Brain (organoid and tissue), 16 donors: ENCODE measurements at places on chromosomes 6 and 20.

DNA sequence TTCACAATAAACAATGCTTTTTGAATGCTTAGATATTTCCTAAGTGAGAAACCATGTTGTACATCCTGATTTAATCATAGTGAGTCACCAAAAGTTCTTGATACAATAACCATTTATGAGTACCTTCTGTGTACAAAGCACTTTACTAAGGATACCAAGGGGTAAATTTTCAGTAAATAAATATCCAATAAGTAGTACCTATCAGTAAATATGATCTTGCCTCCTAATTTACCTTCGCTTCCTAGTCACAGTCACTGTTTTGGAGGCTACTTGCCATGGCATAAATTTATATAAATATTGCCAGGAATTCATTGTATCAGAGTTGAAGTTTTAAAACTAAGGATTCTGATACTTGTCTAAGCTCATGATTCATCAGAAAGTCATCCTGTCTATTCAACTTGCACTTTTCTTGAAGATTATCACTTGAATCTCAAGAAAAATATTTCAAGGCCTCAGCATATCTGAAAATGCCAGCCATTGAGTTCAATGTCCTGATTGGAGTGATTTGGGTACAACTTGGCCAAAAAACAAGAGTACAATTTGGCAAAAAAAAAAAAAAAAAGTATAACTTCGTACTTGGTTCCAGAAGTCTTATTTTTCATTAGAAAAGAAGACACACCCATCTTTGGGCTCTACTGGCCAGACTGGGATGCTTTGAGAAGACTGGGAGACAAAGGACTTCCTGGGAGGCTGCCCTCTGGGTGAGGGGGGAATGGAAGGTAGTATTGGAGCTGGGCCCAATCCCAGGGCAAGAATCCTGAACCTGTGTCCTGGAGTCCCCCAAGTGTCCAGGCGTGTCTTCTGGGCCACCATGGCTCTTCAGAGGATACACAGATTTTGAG, 32.8 kb downstream of the RAB22A start:
- DNase-seq: no peak

- DNase-seq: no peak
Measured at GRCh38 chr6:137126875-137127485, 46.5 kb downstream of the IL22RA2 start.

- DNase-seq: peak; percentile 58
Measured at GRCh38 chr6:142942805-142943227, 2.2 kb downstream of the HIVEP2 start.

DNA sequence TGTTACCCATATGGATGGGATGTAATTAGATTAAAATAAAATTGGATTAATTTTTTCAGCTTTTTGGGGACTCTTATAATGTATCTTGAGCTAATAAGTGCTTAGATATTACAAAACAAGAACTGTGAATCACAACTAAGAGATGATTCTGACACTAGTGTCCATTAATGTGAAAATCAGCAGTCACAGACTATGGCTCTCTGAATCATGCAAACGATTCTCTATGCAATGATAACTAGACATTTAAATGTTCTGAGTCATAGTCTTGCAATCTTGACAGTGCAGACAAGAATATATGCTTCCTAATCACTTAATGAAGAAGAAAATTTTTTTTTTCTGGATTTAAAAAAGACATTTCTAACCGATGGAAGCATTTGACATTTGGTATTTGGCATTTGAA, 82.2 kb upstream of the OPRM1 start:
- DNase-seq: no peak

DNA sequence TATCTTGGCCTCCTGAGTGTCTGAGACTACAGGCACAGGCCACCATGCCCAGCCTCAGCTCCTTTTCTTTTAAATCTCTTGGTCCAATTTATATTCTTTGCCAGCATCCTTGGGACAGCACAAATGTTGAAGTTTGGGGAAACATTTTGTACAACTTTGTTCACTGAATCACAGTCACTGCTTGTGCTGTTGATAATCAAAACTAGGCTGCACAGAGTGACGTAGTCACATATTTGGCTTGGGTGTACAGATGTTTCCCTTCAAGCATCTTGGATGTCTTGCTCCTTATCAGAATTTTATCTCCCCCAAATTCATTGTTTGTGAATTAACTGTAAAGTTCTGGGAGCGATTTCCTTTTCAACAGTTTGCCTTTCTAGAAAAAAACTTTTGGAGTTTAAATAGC, 17.9 kb downstream of the CARMIL1 start:
- no peak for DNase-seq

DNA sequence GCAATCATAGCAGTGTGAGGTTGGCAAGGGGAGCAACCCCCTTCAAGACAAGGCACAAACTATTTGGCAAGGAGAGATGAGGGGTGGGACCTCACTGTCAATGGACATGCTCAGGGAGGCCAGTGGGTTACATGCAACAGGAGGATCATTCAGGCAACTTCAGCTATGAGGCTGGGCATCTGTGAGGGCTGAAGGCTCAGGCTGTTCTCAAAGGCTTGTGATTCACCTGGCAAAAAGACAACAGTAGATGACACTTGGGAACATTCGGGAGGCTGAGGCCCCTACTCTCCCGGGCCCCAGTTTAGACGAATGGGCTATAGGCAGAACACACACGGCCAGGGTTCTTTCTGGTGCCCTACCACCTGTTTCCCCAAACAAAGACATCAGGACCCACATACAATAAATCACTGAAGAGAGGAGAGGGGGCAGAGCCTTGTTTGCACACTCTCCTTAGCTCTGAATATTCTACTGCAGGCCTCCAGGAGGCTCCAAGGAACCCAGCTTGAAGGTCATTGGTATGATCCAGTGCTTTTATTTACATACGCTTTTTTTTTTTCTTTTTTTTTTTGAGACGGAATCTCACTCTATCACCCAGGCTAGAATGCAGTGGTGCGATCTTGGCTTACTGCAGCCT, 7.9 kb downstream of the TUBB start:
- DNase-seq: no peak

- DNase-seq: peak; percentile 57
Measured at GRCh38 chr20:38728191-38728781, 4.0 kb downstream of the SLC32A1 start.

DNA sequence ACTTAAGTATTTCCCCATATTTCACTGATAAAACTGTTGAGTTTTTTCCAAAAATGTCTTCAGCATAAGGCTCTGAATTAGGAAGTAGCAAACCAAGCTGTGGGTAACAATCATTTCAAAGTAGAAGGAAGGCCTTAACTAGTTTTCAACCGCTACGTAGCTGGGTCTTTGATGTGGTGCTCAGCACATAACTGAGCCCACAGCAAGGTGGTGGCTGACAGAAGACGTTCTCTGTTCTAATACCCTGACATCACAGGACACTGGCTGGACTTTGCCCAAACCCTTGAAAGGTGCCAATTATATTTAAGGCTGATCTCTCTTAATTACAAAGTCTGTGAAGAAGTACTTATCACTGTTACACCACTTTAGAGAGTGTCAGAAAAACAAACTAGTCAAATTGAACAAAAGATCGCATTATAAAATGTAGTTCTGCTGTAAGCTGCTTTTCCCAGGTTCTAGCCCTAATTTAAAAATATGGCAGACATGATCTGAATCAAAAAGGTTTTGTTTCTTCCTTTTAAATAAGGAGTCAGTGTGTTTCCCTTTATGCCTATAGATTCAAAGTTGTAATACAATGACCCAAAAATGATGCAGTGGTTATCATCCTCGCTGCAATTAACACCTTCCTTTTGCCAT, 26.7 kb downstream of the MAN1A1 start:
- no peak for DNase-seq

- no peak for DNase-seq
Measured at GRCh38 chr6:17700421-17701416, 6.0 kb downstream of the NUP153 start.

- DNase-seq: no peak
Measured at GRCh38 chr20:4661191-4661590, 60.5 kb upstream of the PRND start.

DNA sequence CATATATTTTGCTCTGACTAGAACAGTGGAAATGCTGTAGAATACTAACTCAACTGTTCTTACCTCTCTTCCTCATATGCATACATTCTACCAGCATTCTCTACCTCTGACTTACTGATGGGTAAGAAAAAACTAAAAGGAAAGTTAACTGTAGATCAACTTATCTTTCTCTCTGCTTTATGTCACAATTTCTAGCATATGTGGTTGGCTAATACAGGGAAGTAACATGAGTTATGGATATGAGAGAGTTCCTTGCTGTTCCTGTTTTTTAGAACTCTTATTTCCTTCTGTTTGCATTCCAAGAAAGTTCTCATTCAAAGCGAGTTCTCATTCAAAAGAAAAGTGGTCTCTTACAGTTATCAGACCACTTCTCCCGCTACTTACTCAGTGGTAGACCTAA, 226.8 kb upstream of the SGK1 start:
- DNase-seq: no peak

GRCh38 chr6:122869437-122870024, 80.5 kb downstream of the SMPDL3A start:
- DNase-seq: peak; percentile 79

DNA sequence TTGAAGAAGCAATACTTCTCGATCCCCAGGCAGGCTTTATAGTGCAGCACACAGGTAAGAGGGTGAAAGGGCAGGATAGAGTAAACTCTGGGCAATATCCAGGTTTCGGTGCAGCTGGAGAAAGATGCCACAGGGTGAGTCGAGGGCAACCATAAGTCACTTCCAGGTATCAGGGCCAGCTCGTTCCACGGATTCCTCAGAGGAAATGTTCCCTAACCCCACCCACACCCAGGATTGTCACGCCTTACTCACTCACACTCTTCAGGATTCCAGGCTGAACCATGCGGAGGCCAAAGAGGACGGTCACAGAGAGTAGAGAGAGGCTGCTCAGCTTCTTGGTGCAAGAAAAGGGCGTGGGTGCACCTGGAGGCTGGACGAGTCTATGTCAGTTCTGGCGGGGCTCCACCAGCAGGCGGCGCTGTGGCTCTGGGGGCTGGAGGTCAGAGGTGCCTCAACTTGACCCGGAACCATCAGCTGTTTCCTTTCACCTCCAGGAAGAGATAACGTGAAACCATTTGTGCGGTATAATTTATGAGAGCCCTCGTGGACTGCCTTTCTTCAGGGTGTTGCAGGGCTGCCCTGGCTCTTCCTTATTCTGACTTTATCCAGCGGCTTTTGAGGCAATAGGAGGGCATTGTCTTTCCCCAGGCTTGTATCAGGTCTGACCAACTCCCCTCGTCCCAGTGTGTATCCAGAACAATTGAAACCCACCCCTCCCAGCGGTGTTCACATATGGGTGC, 14.5 kb upstream of the WFDC12 start:
- no peak for DNase-seq

DNA sequence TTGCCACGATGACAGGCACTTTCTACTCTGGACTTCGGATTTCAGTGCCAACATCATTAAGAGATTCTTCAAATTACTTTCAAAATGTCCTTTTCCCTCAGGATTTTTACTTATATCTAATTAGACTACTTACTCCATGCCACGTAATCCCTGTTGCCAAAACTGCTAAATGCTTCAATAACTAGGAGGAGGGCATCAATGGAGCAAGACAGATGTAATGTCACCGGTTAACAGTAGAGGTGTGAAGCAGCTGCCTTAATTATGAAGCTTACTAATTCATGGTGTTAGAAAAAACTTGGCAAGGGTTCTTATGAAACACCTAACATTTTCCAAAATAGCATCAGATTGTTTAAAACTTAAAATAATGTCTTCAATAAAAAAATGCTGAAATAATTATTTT, 111.2 kb upstream of the SIM1 start:
- peak; percentile 77 for DNase-seq

DNA sequence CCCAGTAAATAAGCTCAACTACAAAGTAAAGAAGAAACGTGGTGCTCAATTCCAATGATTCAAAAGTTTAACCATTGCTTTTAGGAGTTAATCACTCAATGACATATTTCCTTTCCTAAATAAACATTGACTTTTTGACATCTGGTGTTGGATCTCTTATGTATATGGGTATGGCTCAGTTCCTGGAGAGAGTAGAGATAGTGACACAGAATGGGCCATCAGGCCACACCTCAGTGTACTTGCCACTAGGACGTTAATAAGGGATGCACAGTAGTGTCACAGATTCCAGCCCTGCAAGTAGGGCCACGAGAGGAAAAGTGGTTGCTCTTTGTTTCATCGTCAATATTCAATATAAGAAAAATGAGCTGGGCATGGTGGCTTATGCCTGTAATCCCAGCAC, 48.9 kb upstream of the TXNDC5 start:
- DNase-seq: no peak

DNA sequence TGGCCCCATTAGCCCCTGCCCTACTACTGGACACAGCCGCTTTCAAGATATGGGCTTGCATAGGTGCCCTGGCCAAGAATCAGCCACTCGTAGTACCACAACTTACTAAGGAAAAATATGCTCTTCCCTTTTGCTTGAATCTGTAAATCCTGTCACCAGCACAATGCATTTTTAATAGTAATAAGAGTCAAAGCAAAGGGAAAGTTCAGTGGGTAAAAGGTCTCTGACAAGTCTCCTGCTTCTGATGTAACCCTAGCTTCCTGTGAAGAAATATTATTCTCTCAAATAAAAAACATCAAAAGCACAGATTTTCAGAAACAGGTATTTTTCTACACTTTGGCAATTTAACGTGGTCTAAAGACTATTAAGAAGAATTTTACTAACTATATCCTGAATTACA, 373.8 kb downstream of the GJA1 start:
- DNase-seq: no peak

DNA sequence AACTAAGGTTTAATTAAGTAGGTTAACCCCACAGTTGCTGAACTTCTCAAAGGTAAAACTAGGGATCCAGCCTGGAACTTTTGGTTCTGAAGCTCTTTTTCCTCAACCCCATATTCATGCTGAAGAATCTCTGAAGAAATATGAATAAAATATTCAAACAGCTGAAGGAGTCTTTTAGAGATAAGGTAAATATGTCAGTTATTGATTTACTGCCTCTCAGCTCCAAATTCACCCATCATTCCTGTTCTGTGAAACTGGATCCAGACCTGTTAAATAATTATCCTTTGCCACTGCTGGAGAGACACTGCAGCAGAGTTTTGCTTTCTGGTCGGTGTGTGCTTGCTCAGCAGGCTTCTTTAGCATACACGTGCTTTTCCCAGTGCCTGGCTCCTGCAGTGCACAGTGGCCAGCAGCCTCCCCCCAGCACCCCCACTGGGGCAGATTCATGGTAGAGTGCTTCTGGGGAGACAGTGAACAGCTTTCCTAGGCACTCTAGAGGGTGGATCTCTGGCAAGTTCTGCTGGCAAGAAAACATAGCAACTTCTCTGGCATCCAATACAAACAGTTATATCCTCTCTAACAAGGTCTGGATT, 62.0 kb upstream of the BCLAF1 start:
- DNase-seq: no peak

DNA sequence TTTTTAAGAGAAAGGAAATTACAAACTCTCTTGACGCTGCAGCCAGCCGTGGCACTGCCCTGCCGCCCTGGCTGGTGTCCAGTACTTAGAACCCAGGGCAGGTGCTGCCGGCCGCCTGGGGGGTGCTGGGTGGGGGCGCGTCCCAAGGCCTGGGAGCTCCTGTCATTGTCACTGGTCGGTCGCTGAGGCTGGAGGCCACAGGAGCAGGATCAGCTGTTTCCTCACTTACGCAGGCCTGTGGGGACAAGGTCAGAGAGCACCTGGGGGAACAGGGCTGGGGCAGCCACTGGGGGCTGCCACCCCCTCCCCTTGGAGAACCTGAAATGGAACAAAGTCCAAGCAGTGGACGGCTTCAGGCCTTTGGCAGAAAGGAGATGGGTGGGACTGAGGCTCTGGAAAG, 5.6 kb downstream of the BIRC7 start:
- no peak for DNase-seq
